ENCODE measurements at places on chromosomes 6 and 20.

- DNase-seq, result no peak
Measured at GRCh38 chr6:37242429-37243052, 15.0 kb upstream of the TBC1D22B start.

GRCh38 chr6:57089265-57089664, 723 bp upstream of the ZNF451 start:
- DNase-seq, result no peak

- no peak for DNase-seq
Measured at GRCh38 chr6:52649536-52650160, 21.3 kb upstream of the TMEM14A start.

GRCh38 chr20:43919686-43920403, 5.2 kb downstream of the TOX2 start:
- no peak for DNase-seq

DNA sequence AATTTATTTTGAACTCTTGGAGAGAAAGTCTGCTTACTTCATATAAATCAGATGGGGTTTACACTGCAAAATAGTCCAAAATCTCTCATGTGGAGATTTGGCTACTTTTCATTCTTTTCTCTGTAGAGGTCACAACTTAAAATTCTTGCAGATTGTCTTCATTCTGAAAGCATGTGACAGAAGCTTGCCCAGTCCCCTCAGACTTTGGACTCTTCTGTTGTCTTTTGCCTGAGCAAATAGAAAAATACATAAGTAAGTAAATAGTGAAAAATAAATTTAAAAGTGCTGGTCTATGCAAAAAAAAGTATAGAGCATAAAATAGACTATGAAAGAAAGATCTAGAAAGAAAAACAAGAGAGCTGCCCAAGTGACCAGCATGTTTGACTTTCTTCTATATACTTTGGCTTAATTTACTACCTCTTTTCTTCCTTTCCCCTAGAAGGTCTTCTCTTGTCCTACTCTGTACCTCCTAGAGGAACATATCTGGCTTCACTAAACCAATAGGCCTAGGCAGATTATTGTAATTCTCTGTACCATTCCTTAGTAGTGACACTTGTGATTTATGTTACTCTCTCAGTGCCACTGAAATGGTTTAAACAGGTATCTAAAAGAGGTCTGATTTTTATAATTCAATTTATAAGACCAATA, 260.9 kb downstream of the TENT5A start:
- DNase-seq, result no peak

DNA sequence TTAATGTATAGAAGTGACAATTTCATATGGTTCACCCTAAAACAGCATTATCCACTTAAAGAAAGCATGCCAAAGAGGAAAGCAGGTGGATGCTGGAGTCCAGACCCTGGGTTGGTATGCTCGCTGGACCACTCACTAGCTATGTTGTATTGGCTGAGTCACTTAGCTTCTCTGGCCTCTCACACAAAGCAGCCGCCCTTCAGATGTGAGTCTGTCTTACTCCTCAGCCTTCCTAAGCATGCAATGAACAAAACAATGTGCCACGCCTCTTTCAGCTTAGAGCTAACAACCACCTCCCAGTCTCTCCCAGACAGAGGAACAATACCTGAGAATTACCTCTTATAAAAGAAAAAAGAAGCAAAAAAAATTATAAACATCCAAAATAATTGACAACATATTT, 29.4 kb downstream of the SIM1 start:
- DNase-seq, result no peak

- DNase-seq, result no peak
Measured at GRCh38 chr20:44024820-44025580, 110.3 kb downstream of the TOX2 start.

- DNase-seq, result no peak
Measured at GRCh38 chr20:39897781-39898466, 791.1 kb downstream of the MAFB start.

- no peak for DNase-seq
Measured at GRCh38 chr6:71123051-71123450, 165.6 kb upstream of the OGFRL1 start.

- no peak for DNase-seq
Measured at GRCh38 chr6:26268659-26269402, 96.2 kb upstream of the BTN3A2 start.

DNA sequence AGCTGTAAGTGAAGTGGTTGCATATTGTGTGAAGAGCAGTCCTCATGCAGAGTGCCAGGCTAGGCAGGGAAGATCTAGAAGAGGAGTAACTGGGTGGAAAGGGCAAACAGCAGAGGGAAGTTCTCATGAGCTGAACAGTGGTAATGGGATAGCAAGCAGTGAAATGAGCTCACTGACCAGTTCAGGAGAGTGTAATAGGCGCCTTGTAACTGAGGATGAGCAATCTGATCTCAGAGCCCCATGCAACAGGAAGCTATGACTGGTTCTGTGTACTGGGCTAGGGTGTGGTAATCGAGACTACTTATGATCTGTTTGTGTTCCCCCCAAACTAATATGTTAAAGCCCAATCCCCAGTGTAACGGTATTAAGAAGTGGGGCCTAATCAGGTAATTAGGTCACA, 98.6 kb downstream of the RFX6 start:
- DNase-seq, result no peak

DNA sequence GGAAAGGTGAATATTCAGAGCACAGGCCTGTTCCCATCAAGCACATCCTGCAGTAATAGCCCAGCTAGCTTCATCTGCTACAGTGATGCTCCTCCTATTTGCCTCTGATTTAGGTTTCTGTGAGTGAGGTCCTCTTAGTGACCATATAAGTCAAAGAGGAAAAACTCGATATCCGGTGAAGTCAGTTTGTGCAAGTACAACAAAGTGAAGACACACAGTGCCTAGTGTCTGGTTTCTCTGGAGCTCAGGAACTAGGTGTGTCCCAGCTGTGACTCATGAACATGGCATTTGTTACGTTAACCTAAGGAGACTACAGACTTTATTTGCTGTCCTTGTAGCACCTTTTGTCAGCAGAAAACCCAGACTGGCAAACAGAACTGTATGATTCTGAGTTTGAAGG, 33.9 kb downstream of the EDN1 start:
- DNase-seq, result no peak

DNA sequence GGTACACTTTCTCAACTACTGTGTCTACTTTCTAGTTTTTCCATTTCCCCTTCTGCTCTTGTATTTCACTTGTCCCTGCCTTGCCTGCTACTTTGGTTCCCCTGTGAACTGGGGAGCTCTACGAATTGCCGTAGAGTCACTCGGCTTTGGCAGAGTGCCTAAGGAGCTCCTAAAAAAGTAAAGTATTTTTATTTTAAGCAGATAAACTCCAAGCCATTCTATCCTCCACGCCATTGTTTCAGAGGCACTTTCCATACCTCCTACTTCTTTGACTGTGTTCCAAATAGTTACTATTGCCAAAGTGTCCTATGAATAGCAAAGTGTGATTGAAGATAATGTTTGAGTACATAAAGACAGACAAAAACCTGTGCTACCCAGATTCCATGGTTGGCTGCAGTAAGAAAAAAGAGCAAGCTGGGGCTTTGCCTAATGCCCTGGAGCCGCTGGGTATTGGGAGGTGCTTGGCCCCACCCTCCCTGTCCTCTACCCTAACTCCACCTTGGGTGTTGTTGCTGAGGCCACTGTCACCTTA, 5.1 kb upstream of the MBOAT1 start:
- peak; percentile 63 for DNase-seq

GRCh38 chr6:147947521-147947920, 395.1 kb upstream of the SASH1 start:
- no peak for DNase-seq

GRCh38 chr6:39319621-39320362, 2.7 kb downstream of the KCNK16 start:
- no peak for DNase-seq

GRCh38 chr20:13546497-13547131, 92.1 kb downstream of the TASP1 start:
- peak; percentile 71 for DNase-seq

DNA sequence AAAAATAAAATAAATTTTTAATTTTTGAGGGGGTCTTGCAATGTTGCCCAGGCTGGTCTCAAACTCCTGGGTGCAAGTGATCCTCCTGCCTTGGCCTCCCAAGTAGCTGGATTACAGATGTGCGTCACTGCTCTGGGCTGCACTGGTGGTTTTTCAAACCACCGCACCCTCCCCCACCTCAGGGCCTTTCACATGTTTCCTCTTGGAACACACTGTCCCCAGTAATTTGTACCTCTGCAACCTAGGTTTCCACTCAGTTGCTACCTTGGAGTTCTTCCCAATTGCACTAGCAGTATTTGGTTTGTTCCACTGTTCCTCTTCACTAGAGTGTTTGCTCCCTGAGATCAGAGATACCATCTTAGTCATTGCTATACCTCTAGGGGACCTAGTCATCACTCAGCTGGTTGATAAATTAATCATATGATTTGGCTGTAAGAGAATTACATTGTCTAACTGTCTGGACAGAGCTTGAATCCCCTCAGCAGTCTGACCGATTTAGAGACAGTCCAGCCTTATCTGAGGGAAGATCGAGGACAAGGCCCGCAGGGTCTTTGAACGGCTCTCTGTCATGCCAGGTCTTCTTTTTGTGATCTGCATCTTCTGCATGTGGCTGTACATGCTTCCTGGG, 32.0 kb downstream of the CEP43 start:
- DNase-seq, result no peak

DNA sequence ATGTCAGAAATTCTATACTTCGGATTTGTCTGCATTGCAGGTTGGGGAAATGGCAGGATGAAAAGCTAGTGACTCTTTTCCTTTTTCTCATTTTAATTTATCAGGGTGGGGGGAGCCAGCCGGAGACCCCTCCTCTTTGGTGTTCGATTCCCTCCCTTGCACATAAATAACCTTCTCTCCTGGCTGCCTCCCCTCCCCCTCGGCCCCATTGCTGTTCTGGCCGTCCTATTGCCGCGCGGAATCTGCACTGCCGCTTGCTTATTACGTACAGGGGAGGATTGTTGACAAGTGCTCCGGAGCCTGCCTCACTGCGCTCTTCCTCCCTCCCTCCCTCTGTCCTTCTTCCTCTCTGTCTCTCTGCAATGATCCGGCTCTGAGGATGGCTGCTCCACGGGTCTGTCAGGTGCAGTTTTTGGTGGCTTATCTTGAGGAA, 154.7 kb downstream of the JARID2 start:
- no peak for DNase-seq

GRCh38 chr6:158622545-158623190, 21.9 kb downstream of the DYNLT1 start:
- DNase-seq, result no peak

DNA sequence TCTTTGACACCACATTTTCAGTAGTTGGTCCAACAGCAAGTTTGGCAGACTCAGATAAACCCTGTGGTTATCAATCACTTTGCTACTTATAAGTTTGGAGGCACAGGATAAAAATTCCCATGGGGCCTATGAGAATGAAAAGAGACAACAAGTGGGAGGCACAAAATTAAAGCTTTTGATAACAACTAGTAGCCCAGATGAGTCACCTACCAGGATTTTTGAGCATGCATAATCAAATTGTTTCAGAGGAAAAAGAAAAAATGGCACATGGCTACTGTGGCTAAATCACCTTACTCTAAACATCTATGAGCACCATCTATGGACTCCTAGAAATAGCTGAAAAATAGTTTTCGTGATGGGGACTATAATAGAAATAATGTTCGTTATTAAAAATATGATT, 40.8 kb upstream of the BMP5 start:
- no peak for DNase-seq

- DNase-seq, result no peak
Measured at GRCh38 chr6:26184367-26184891, 97.2 kb downstream of the HFE start.

GRCh38 chr6:24646771-24647170, 780 bp upstream of the KIAA0319 start:
- no peak for DNase-seq

- no peak for DNase-seq
Measured at GRCh38 chr6:19759117-19759880, 77.9 kb upstream of the ID4 start.

DNA sequence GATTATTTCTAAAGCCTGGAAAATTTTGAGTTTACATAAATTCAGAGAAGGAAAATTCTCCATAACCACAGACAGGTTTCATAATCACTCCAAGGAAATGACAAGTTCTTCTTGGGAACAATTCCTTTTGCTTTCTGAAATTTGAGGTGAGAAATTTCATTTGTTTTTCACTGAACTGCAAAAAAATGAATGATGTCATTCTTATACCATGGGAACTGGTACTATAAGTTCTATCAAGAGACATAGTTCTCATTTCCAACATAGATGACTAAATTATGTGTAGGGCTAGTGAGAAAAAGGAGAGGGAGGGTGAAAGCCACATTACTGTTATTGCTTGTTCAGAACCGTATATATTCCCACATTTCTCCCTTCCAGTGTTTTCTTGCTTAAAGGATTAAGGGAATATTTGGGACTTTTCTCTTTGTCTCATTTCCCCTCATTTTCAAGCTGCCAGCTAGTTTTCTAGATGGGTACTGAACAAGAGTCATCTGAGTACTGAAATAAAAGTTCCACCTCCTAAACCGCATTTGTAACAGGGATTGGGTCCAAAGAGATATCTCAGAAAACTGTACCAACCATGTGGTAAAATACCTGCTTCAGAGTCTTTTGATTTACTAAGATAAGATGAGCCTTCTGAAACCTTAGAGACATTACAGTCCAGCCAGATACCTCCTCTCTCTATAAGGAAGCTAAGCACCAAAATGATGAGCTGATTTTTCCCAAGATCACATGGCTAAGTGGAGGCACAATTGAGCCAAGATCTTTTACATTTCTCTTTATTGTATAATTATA, 144.3 kb upstream of the PRDM1 start:
- DNase-seq, result no peak

DNA sequence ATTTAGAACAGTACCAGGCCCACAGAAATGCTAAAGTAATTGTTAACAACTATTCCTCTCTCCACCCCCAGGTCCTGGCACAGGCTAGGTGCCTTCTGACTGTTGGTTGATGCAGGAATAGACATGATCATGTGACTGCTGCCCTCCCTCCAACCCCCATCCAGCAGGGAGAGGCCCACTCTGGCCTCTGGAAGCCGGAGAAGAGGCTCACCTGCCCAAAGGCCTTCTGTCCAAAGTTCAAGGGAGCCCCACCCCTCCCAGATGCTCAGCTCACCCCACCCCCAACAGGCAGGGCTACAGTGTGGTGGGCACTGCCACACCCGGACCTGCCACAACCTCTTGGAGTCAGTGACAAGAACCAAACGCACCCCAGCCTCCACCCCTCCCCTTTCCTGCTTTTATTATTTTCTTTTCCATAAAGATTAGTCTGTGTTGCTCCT, 26.9 kb upstream of the FOXP4 start:
- no peak for DNase-seq

- DNase-seq, result no peak
Measured at GRCh38 chr20:57509665-57510237, 15.2 kb downstream of the CTCFL start.

- DNase-seq, result peak; percentile 30
Measured at GRCh38 chr6:157954150-157955117, 27.2 kb upstream of the SYNJ2 start.
